ENCODE measurements at places on chromosomes 6 and 20.

DNA sequence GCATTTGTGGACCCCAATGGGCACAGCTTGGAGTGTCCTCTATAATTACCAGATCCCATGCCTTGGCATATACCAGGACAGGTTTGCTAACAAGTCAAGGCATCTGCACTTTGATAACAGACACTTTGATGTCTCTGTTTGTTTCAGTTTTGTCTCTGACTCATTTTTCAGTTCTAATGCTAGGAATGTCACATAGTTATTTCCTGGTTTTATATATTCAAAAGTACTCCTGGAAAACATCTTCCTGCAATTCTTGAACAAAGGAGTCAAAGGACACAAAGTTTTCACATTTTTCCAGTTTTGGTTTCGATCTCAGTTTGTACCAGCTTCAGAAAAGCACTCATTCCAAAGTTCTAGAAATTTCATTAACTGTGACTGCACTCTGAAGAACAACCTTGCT, 188.1 kb downstream of the FOXC1 start:
- no peak for DNase-seq

DNA sequence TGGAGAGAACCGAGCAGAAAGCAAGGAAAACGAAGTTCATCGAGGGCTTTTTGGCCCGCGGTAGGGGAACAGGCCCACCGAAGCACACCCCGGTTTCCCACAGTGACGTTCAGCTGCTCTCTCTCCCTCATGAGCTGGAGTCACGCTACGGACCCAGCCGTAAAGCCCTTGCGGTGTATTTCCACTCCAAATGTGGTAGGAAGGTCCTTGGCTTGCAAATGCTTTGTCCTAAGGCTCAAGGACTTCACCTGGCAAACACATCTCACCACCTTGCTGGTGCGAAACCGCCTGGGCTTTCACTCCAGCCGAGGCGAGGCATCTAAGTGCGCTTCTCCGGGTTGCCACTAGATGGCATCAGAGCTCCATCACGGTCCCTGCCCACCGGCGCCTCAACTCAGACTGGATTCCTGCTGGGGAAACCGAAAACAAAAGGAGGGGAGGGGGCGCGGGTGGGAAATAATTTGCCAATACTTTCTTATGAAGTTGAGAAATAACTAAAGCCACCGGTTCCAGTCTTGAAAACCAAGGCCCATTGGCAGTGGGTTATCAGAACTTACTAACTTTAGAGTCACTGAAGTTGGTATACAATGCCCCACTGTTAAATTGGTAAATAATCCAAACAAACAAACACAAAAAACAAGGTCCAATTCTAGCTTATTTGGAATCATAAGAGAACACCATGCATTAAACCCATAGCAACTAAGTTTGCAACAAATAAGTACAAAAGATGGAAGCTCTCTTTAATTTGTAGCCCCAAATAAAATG, 13.4 kb upstream of the FOXC1 start:
- no peak for DNase-seq

DNA sequence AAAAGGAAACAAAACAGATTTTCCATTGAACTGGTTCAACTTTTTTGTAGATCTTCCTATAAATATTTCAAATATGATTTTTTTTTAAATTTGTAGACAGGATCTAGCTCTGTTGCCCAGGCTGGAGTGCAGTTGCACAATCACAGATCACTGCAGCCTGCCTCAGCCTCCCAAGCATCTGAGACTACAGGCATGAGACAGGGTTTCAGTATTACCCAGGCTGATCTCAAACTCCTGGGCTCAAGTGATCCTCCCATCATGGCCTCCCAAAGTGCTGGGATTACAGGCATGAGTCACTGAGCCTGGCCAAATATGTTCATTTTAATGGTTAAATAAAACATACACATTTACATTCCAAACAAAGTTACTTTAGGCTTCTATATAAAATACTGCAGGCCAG, 33.6 kb downstream of the SAMHD1 start:
- no peak for DNase-seq

GRCh38 chr6:38935051-38935450, 113.5 kb upstream of the GLP1R start:
- no peak for DNase-seq

- DNase-seq, result no peak
These were observed 198.5 kb downstream of the PREX1 start for GRCh38 chr20:48629069-48629959.

DNA sequence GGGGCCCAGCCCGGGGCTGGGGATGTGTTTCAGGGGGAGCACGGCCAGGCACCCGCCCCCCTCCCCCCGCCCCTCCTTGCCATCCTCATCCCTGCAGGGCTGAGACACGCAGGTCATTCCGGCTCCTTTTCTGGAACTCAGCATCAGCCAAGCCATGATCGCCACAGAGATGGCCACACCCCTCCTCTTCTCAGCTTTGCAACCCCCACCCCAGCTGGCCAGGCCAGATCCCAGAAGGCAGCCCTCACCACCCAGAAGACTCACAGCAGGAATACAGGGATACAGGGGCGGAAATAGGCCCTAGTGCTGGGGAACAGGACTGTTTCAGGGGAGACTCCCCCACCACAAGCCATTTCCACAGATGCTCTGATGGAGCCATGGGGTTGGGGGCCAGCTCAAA, 33.5 kb downstream of the YTHDF1 start:
- DNase-seq, result no peak

DNA sequence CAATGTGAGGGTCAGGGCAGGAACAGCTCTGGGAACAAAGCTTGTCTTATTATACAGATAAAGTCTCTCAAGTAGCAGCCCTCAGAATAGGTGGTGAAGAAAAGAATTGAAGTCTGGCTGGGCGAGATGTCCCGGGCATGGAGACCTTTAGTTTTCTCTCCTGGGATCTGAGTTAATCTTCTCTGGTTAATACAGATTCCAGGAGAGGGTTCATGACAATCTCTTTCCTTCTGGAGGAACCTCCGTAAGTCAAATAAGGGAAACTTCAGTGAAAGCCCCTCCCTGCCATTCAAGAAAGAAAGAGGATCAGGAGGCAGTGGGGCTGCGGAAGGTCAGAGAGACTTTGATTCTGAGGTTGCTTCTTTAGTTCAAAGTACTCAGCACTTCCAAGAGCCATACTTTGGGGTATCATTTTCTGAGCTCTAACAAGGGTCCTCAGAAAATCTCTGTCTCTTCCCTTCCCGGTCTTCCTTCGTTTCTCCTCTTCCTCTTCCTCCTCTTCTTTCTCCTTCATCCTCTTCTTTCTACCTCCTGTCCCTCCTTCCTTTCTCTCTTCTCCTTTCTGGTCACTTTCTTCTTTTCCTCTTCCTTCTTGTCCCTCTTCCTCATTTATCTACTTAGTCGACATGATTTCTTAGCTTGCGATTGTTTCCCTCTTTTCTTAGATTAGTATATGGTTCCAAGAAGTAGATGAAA, 4.6 kb upstream of the ZNF184 start:
- DNase-seq, result no peak

- DNase-seq, result no peak
These were observed 7.7 kb upstream of the ZKSCAN8 start for GRCh38 chr6:28134015-28134414.

- DNase-seq, result no peak
These were observed 437.1 kb downstream of the UTRN start for GRCh38 chr6:144722154-144722737.

- peak; percentile 59 for DNase-seq
These were observed 52.2 kb upstream of the BTN3A2 start for GRCh38 chr6:26312501-26313397.

DNA sequence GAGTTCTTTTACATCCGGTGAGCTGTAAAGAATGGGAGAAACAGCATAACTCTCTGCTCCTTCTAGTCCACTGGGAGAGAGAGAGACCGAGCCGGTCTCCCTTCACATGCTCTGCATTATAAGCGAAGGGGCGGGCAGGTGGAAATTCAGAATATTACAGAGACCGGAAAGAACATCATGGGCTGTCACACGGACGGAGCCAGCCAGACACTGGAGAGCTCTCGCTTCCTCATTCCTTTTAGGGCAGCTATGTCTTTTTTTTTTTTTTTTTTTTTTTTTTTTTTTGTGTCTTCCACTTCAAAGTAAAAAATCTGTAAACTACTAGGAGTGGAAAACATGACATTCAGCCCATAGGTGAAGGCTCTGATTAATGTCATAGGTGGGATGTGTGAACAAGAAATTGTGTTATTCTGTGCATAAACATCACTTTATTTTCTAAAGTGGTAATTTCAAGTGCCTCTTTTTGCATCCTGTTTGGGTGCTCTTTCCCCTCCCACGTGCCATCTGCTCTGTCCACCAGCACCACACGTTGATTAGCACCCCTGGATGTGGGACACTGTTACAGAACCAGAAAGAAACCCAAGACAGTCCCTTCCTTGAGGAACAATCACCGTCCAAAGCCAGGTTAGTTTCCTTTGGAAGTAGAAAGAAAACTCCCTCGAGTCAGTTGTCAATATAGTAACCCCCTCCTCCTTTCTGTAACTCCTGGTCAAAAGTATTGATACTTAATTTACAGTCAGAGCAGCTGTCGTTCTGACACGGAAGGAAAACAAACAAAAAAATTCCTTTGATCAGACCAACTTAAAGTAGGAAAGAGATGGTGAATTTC, at the start of gene TAGAP:
Gene TAGAP (minus strand): TSS at position 93 of the 829 bp plus-strand sequence. CDS start 845 bp downstream, outside the sequence.
- peak; percentile 86 for DNase-seq

- no peak for DNase-seq
These were observed 15.7 kb upstream of the DNAAF9 start for GRCh38 chr20:3423126-3423525.

- no peak for DNase-seq
These were observed 76.0 kb upstream of the TBC1D7 start for GRCh38 chr6:13404228-13404891.

DNA sequence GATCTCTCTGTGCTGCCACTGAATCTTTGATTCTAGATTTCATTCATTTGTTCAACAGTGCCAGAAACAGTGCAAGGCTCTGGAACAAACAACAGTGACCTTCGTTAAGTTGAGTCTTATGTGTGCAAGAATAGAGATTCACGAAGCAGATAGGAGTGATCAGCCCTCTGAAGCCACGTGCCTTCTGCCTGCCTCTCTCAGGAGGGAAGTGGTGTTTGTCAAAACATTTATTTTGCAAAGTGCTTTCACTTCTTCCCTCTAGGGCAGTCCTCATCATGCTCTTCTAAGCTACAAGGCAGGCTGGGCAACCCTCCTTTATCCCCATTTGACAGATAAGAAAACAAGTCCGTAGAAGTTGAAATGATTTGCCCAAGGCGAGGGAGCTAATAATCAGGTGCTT, 204.3 kb downstream of the TFAP2C start:
- DNase-seq, result no peak

DNA sequence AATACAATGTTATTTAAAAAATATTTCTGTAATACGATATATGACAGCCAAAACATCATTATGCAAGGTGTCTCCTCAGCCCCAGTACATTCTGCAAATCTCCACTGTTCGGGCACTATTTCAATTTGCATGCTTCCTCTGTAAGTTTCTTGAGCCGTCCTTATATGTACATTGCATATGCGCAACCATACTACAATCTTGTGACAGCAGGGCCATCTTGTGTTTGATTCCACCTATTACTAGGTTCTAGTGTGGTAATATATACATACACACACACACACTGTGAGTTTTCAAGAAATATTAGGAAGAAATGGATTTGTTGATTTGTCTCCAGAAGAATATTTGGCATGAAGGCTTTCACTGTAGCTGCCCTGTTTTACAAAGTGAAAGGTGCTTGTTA, 9.8 kb downstream of the LYRM4 start:
- DNase-seq, result no peak

DNA sequence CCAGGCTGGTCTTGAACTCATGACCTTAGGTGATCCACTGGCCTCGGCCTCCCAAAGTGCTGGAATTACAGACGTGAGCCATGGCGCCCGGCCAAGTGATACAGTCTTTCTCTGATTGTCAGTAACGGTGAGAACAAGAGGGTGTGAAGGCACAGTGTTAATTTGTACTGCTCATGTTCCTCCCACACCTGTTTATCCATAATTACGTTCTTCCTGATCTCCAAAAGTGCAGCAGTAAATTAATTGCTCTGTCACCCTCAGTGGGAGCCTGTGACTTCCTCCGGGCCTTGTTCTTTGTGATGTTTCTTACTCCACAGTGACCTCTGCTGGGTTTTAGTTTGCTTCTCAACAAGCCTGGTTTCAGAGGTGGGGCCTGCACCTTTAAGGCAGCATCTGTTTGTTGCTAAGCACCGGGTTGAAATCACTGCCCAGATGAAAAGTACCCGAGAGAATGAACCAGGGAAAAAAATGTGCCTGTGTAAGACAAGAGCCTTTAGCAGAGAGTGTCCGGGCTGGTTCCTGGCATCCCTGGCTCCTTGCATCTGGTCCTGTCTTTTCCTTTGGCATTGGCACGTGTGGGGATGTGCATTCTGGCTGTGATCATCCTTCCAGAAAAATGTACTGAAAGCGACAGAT, 89.1 kb upstream of the CLDN20 start:
- peak; percentile 34 for DNase-seq

DNA sequence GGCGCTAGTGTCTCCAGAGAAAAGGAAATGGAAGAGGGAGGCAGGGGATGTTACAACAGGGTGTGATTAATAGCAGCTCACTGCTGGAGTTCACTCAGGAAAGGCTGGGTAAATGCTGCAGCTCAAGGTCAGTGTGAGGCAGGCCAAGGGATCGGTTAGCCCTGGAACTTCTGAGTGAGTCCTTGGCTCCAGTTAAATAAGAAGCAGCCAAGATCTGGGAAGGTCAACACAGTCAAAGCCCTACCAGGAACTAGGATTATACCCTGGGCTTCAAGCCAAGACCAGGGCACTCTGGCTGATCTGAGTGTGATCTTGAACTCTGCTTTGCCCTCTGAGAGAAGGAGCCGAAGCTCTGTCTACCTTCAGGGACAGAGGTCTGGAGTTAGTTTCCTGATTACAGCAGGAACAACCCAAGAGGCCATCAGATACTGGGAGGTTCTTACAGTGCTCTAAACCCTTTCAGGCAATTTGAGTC, 44.3 kb downstream of the TPD52L1 start:
- no peak for DNase-seq

DNA sequence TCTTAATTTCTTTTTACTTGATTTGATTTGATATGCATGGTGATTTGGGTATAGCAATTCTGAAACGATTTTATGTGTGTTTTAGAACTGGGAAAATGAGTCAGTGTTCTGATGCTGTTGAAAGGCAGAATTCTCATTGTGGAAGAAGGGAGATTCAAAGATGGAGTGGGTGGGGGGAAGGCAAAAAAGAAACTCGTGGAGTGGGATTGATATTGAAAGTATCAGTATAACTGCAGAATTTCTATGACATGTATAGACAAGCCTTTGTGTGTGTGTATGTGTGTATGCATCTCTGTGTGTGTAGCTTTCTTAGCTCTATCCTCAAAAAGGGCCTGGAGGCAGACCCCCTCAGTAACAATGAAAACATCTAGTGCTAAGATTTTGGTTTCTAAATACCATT, 184.3 kb upstream of the OLIG3 start:
- no peak for DNase-seq

DNA sequence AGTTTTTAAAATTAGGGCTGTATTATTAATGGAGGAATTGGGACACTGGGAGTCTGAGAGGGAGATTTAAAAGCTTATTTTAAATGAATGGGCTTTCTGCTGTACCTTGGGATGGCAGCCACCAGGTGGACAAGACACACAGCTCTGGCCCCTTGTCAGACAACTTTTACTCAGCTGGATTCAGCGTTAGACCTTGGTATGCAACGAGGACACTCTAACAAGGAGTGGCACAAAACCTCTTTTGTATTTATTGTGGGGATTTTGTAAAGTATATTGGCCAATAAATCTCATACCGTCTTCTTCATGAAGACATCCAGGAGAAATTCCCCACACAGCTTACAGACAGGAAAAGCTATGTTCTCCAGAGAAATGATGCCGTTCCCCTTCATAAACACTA, 105.7 kb downstream of the LCA5 start:
- no peak for DNase-seq

GRCh38 chr6:161215193-161215592, 58.7 kb downstream of the AGPAT4 start:
- DNase-seq, result no peak
